ELF-1 (cell line): ENCODE measurements at places on chromosomes 6 and 20.

DNA sequence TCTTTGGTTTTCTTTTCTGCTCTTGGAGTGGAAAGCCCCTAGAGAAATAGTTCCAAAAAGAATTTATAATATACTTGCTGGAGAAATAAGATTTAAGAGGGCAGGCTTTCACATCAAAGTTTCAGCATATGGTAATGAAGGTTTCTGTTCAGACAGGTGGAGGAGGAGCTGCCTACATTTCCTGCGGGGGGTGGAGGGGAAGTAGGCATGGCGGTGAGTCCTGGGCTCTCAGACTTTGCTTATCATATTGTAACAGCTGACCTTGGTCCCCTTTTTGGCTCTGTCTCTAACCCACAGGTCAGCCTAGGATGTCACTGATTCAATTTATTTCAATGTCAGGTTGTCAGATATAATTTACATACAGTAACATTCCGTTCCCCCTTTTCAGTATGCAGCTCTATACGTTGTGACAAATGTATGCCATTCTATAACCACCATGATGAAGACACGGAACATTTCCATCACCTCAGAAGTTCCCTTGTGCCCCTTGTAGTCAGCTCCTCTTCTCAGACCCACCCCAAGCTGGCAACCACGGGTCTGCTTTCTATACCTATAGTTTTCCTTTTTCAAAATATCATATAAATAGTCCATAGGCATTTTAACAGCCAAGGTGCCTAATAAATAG is 77.6 kb upstream of the GGTLC1 start:
- no peak for DNase-seq

DNA sequence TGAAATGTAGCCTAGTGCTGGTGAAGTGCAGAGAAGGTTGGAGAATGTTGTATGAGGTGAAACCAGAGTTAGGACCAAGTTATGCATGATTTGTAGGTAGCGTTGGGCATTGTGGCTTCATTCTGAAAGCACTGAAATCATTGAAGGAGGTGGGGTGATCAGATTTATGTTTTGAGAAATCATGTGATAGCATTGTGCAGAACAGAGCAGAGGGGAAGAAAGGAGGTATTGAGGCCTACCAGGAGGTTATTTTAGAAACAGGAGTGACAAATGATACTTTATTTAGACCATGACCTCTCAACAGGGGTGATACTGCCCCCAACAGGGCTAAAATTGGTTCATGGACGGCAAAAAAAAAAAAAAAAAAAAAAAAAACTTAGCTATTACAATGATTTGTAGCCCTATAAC is 15.6 kb upstream of the HMGN3 start:
- DNase-seq: no peak

DNA sequence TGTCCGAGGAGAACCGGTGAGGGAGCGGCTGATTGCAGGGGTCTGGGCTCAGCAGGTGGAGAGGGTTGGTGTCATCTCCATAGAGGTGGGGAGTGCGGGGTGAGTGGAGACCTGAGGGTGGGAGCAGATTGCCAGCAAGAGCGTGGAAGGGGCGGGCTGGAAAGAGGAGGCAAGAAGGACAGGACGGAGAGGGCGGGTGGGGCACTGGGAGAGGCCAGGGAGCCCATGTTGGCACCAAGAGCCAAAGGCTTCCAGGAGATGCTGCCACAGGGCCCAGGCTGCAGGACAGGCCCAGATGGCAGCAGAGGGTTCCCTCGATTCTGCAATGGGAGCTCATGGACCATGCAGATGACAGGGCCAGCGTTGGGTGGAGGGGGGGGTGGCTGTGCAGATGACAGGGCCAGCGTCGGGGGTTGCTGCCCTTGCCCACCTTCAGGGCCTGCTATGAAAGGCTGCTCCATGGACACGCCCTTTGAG is 105.4 kb downstream of the TMEM242 start:
- DNase-seq: no peak

DNA sequence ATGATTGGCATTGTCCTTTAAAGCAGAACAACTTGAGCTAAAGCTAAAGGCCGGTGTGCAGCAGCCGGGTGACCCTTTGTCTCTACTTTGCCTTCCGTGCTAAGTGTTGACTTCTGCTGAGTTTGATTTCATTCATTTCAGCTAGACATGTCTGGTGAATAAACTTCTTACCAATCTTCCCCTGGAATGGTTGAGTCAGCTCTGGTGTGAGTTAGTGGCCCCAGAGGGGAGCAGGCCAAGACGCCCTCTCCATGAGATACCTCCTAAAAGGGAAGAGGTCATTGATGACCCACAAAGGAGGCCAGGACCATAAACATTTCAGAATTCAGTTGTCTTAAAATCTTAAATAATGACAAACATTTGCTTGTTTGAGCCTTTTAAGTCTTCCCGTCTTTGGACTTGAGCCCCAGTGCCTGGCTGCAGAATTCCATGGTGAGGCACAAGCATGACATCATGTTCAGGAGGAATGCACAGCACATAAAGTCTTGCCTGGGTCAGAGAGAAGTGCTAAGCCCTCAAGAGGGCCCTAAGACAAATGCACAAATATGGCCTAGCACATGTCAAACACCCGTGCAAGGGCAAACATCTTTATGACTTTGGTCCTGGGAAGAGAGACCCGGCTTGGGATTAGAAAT is 96.3 kb upstream of the NEDD9 start:
- peak; percentile 19 for DNase-seq

DNA sequence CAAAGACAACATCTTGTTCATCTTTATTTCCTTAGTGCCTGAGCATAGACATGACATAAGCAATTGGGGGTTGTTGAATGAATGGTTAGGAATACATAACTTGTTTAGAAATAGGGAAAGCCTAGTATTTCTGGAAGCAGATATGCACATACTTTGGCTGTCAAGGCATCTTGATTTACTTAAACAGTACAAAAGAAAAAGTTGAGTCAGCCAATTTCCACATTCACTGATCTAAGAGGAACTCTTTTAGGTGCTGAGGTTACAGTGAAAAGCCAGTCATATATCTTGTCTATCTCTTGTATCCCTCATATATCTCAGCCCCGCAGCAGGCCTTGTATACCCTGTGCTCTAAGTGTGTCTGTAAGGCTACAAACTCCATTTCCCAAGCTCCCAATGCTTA is 11.6 kb downstream of the ZKSCAN4 start:
- no peak for DNase-seq

GRCh38 chr6:13681305-13682061 is 30.2 kb downstream of the RANBP9 start:
- DNase-seq: no peak

GRCh38 chr20:1484438-1485116 is 6.6 kb downstream of the SIRPB2 start:
- DNase-seq: no peak

- DNase-seq: no peak
These were observed 32.9 kb upstream of the ZBTB24 start for GRCh38 chr6:109515781-109516409.

- DNase-seq: no peak
These were observed 223.9 kb downstream of the TSHZ2 start for GRCh38 chr20:53195876-53196610.

DNA sequence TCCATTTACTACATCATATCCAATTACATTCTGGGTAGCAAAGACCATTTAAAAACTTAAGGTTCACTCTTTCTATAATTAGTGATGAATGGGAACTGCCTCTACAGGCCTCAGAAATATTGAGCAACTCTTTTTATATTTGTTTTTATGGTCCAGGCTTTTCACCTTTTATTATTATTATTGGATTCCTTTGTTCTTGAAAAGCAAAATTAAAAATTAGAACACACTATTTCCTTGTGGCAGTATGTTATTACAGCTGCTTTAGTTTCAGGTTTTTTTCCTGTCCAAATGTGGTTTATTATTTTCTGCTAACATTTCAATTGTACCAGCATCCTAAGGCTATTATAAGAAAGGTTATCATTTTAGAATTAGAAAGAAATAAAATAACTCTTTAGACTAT is 150.1 kb downstream of the FARS2 start:
- no peak for DNase-seq

DNA sequence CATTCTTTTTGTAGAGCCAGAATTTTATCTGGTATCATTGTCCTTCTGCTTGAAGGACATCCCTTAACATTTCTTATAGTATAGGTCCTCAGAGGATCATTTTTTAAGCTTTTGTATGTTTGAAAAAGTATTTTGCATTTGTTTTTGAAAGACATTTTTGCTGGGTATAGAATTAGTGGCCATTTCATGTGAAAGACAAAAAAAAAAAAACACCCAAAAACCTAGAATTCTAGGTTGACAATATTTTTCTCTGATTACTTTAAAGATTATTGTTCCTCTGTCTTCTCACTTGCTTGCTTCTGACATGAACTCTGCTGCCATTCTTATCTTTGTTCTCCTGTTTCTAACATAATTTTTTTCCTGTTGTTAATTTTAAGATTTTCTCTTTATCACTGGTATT is 75.7 kb upstream of the SLC22A16 start:
- no peak for DNase-seq

DNA sequence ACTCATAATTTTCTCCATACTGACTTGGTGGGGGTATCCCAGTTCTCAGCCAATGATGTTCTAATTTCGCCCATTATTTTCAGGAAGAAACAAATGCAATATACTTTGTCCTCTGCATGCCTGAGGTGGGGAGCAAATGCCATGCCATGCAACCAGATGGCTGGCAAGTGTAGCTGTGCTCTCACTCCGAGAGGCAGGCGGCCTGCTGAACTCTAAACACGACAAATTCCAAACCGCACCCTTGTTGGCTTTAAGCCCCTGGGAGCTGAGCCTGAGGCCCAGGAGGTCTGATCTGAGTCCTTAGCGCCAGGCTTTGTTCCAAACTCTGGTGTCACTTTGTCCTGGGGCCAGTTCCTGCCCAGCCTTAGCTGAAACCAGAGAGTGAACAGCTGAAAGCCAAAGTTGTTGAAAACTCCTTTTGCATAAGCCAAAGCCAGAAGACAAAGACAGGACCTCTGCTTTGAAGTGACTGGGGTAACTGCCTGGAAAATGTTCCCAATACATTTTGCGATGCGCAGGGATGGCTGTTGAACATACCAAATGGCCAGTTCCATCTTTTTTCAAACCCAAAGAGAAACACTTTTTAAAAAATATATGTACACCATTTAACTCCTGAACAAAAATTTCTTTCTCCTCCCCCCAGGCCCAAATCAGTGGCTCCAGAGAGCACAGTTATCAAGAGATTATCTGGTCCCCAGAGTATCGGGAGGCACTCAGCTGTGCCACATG is 46.2 kb downstream of the TTI1 start:
- DNase-seq: peak; percentile 79
